ENCODE measurements at places on chromosomes 11 and 22.
A peak's percentile ranks its signal among the peaks of the same experiment; 100 is the strongest.

GRCh38 chr22:39577900-39578299, 7.3 kb downstream of the CACNA1I start:
- no peak for DNase-seq

DNA sequence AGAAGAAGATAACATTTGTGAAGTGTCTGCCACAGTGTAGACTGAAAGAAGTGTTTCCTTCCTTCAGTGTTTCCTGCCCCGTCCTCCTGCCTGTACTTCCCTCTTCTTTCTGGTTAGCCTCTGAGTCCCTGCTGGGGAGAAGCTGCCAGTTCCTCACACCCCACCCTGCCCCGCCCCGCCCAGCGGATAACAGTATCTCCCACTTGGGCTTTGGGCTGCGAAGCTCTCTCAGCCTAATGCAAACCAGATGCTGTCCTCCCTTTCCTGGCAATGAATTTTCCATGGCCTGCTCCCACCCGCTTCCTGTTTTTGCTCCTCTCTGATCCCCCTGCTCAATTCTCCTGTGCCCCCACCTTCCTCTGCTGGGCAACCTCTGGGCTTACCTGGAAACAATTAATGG, 5.2 kb upstream of the RAB3IL1 start:
- peak; percentile 57 for DNase-seq

DNA sequence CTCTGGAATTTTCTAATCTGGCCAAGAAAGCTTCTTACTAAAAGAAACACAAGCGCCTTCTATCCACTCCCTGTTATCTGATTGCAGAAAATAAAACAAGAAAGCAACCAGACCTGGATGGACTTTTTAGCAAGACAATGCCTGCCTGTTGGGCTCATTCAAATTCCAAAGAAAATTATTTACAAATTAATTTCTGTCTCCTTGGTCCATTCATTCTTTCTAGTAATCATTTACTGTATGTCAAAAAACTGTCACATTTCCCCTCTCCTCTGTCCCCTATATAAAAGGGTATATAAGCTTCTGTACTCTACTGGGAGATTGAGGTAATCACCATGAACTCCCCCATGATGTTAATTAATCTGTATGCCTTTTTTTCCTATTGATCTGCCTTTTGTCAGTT, 279.9 kb downstream of the DLG2 start:
- DNase-seq = no peak

DNA sequence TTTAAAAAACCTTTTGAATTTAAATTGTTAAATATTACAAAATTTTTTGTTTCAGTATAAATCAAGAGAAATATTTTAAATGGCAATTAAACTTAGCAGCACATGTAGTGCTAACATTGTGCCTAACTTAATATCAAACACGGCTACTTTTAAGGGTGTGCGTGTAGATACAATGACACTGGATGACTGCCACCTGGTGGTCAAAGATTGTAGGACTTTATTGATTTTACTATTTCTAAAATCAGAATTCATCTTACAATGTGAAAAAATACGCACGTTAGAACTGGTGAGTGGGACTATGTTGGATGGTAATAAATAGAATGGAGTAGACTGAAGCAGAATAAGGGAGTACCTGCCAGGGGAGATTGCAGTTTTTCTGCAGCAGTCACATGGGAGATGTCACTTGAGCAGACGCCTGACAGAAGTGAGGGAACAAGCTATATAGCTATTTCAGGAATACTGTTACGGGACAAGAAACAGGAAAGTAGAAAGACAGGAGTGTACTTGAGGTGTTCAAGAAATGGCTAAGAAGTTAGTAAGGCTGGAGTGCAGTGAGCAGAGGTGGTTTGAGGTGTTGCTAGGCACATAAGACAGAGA, 52.9 kb downstream of the UVRAG start:
- DNase-seq = peak; percentile 76

DNA sequence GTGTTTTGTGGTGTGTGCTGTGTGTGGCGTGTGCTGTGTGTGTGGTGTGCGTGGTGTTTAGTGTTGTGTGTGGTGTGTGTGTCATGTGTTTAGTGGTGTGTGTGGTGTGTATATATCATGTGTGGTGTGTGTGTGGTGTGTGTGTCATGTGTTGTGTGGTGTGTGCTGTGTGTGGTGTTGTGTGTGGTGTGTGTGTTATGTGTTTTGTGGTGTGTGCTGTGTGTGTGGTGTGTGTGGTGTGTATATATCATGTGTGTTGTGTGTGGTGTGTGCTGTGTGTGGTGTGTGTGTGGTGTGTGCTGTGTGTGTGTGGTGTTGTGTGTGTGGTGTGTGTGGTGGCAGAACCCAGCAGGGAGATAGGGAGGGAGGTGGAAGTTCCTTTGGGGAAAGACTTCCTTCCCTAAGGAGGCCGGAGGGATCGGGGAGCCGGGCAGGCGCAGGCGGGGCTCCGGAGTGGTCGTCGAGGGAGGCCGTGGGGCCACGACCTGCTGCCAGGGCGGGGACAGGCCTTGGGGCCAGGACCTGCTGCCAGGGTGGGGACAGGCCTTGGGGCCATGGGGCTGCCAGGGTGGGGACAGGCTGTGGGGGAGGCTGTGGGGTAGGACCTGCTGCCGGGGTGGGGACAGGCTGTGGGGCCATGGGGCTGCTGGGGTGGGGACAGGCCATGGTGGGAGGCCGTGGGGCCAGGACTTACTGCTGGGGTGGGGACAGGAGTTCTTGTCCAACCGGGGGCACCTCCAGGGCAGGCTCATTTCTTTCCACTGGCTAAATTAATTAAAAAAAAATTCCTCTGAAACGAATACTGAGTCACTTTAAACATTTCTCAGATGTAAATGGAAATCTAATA, 15.2 kb downstream of the PIM3 start:
- no peak for DNase-seq

DNA sequence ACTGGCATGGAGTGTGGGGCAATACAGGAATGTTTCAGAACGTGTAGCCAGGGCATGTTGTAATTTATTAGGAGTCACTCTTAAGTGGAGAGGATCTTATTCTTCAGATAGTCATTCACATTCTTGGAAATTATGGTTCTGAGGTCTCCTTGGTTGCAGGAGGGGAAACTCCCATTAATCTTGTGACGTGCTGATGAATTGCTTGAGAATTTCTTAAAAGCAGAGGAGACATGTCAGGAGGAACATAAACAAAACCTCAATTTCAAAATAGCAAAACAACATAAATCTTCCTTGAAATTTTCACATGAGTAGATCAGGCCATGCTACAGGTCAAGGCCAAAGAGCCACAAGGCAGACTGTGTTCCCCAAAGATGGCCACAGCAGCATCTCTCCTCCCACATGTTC, 50.4 kb downstream of the ADM start:
- peak; percentile 93 for DNase-seq

GRCh38 chr11:78022397-78023396, at the start of gene KCTD14:
Gene KCTD14 (minus strand): TSS chr11:78023276. CDS start chr11:78023249, 27 bp downstream.
- DNase-seq = no peak

- peak; percentile 27 for DNase-seq
Observed at GRCh38 chr11:124740277-124740882, 638 bp downstream of the NRGN start.

- DNase-seq = no peak
Observed at GRCh38 chr11:62061356-62062222, 62.2 kb upstream of the INCENP start.

Measured in choroid plexus epithelial cell (primary cell).